Stimulated activated CD4-positive, alpha-beta T cell treated with anti-CD3 and anti-CD28 coated beads, Interleukin-1b, Interleukin-23, amount 100 ng/mL, for 1 hour (primary cell): ENCODE measurements at places on chromosomes 7 and 10.

DNA sequence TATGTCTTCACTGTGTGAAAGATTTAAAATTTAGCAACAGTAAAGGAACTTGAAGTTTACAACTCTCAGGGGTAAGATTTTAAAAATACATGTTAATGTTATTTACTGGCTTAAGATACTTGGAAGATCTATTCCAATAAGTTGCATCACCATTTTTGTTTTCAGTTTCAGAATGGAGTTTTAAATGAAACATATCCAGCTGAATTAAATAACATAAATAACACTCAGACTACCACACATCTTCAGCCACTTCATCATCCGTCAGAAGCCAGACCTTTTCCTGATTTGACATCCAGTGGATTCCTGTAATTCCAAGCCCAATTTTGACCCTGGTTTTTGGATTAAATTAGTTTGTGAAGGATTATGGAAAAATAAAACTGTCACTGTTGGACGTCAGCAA lies 44.3 kb downstream of the AHR start:
- DNase-seq = no peak

DNA sequence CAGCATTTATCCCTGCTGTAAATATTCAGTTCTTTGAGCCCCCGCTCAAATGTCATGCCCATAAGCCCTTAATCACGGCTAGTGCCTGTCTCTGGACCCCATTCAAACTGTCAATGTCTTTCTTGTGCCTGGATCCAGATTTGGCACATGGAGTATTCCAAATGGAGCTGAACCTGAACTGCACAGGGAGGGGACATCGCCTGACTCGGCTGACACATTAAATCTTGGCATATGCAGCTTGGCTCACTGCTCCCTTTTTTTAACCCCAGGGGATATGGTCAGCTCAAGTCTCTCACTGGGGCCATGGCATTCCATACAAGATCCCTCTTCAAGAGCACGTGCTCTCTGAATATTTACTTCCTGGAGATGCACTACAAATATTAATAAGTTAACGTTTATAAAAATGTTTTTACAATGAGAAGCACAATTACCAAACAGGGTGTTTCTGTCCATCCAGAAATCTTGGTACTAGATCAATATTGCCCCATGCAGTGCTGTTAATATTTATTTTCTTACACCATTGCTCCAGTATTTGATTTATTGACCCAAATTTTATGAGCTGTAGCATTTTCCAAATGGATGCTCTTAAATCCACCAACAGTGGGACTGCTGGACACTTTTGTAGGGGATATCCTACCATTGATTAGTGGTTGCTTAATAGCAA lies 57.4 kb downstream of the FGFR2 start:
- DNase-seq = no peak

DNA sequence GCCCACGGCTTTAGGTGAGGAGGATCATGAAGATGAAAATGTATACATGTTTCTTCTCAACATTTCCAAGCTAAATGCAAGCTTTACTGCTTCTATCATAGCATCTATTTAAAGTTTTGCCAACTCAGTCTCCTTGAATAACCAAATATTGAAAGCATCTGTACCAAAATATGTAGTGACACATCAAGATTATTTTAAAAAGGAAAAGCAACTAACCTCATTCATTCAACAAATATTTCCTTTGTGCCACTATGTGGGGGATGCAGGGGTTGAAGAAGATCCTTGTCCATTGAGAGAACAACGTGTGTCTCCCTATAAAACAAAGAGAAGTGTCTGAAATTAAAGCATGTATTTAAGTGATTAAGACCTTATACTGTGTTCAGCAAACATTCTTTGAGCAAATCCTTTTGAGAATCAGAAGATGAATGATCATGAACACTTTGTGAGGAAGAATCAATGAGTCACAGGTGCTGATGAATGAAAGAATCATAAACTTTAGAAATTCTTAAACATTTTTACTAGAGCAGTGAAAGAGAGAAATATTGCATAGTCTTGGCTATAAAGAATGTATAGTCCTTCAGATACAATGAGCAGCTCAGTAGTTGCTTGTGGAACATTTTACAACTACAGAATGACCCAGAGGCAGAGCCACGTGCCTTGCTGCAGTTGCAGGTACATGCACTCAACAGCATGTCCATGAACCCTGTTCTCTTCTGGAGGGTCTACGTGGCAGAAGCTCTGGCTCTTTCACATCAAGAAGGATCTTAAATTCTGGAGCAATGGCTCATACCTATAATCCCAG lies 13.9 kb downstream of the TAS2R60 start:
- DNase-seq = no peak

- DNase-seq = no peak
These were observed 18.7 kb upstream of the ARHGAP12 start for GRCh38 chr10:31947144-31947926.

DNA sequence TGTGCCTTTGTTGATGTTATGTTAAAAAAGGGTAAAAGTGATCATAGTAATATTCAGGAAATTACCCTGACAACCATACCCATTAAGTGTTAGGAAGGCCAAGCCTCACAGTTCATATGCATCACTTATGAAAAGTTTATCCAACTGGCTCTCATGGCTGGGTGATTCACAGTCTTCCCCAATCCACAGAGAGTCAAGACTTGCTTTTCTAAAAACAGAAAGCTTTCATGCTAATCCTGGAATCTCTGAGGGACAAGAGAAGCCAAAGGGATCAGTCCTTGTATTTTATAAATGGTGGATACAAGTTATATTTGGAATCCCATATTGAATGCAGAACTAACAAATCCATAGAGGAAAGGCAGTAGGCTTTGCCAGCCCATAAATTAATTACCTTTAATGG lies 218.3 kb downstream of the JAZF1 start:
- no peak for DNase-seq

DNA sequence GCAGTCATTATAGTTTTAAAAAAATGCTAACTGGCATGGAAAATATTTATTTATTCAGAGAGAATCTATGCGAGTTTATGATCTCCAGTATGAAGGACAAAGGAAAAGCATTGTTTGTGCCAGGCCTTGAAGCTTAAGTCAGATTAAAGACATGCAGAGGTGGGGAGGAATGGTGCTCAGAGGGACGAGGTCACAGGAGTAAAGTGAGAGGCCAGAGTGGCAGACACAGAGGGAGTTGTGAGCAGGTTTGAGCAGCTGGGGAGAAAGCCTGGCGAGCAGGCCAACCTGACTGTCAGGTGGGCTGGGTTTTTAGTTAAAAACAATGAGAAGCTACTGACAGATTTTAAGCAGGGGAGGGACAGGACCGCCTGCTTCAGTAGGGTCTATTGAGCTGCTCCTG lies 6.8 kb upstream of the CCNY start:
- DNase-seq = no peak

GRCh38 chr10:30392564-30392990 lies 41.4 kb upstream of the MAP3K8 start:
- peak; percentile 51 for DNase-seq

GRCh38 chr10:106957823-106958588 lies 206.5 kb downstream of the SORCS1 start:
- no peak for DNase-seq

- no peak for DNase-seq
These were observed 200.2 kb downstream of the WDR37 start for GRCh38 chr10:1256432-1256725.

GRCh38 chr7:142516038-142516501 lies 233.2 kb upstream of the PRSS1 start:
- DNase-seq = no peak

GRCh38 chr7:24595671-24596418 lies 22.6 kb downstream of the PALS2 start:
- DNase-seq = no peak

DNA sequence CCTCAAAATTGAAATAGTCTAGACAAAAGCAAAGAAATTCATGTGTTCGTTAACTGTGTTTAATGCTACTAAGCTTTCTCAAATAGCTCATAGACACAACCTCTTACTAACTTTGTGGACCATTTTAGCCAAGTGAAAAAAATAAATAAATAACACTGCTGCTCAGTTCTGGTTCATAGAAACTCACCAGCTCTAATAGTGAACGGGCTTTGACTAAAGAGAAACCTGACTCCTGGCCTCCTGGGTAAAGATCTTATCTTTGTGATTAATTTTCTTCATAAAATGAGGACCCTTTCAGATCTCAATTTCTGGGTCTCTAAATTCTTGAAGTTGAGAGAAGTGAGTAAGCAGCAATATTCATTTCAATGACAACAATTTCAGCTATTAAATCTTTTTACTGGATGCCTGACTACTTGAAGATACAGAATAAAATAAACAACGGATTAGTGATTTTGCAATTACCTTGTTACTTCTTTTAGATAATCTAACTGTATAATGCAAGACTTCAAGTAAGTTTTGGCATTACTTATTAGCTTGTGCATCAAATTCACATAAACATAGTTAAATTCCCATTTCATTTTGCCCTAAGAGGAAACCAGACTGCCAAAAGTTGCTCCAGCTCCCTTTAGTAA lies 3.1 kb downstream of the CADPS2 start:
- no peak for DNase-seq

DNA sequence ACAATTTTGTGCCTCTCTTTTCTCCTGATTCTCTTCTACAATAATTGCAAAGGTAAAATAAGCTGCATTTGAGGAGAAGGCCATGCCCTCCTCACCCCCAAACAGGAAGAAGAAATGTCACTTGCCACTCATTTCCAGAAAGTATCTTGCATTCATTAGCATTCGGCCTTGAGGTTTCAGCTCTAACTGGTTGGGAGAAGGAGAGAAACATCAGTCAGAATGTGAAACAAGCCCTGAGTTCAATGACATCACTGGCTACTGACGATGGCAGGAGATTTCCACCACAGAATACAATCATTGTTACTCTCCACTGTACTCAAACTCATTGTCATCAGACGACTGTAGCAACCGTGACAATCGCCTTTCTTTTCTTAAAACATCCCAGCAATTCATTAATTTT lies 72.8 kb downstream of the PRKCQ start:
- no peak for DNase-seq

DNA sequence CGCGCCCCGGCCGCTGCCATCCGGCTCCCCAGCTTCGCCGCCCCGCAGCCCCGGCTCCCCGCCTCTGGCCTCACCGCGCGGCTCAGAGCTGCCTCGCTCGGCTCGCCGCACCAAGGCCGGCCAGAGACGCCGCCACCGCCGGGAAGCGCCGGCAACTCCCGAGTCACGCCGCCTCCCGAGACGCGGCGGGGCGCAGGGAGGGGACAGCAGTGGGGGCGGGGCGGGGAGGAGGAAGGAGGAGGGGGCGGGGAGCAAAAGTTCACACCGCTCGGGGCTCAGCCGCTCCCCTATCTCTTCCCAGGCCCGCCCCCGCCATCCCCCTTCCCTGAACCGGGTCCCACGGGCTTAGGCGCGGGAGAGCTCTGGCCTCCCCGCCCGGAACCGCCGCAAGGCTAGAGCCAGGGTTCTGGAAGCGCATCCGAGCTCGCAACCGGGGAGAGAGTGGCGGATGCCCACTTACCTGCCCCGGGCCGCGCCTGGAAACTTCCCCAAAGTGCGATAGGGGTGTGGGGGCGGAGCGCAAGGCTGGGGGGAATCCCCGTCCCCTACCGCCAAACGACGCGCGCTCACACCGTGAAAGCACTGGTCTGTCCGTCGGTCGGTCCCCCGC lies 1.0 kb downstream of the CHST15 start:
- no peak for DNase-seq

DNA sequence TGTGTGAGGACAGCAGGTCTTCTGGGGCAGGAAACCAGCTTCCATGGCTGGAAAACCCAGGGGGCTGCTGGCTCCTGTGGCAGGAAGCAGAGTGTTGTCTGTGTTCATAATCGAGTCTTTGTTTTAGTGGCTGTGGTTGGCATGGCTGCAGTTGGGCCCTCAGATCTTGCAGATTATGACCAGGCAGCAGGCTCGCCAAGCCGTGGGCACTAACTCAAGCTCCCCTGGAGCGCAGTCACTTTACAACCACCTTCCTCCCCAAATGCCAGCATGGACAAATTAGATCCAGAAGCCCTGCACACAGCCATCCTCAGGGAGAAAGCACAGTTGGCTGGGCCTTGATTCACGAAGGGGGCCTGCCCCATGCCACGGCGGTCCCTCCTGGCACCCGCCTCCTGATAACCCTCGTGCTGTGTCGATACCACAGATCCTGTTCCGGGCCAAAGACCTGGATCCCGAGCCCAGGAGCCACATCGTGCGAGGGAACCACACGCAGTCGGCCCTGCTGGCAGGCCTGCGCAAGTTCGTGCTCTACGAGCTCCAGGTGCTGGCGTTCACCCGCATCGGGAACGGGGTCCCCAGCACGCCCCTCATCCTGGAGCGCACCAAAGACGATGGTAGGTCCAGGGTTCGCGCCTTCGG lies 552.5 kb upstream of the FOXK1 start:
- no peak for DNase-seq

DNA sequence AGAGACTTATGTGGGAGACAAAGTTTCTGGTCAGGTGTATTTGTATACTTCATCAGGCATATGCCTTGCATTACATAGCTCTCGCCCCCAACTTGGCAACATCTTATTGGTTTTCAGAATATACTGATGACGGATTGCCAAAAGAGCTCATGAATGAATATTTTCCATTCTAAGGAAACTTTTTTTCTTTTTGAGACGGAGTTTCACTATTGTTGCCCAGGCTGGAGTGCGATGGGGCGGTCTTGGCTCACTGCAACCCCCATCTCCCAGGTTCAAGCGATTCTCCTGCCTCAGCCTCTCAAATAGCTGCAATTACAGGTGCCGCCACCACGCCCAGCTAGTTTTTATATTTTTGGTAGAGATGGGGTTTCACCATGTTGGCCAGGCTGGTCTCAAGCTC lies 6.0 kb downstream of the CYCS start:
- DNase-seq = no peak

- DNase-seq = no peak
These were observed 345.5 kb downstream of the GALNT17 start for GRCh38 chr7:71477441-71477840.

DNA sequence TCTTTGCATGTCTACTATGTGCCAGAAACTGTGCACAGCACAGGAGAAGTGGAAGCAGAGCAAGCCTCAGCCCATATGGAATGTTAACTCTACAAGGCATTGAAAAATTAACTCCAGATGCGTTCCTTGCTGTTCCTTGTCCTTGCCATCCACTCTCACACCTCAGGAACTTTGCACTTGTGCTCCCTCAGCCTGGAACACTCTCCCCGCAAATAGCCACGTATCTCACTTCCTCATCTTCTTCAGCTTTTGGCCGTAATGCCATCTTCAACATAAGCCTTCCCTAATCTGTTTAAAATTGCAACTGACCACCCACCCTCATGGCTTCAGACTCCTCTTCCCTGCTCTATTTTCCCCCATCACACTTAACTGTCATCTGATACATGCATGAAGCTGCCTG lies 83.2 kb upstream of the CAPZA2 start:
- no peak for DNase-seq

GRCh38 chr10:23534761-23535160 lies 95.9 kb downstream of the OTUD1 start:
- no peak for DNase-seq
